ENCODE measurements at places on chromosomes 16 and 17.

- peak overlapping the region; percentile 5 for H3K4me3 ChIP-seq
- no peak for DNase-seq
- H3K27ac ChIP-seq, result no peak overlapping the region
- H3K36me3 ChIP-seq, result peaks cover 16% of the 10 kb centered on the region
Measured at GRCh38 chr16:8957063-8957397, 6.7 kb downstream of the USP7 start.

DNA sequence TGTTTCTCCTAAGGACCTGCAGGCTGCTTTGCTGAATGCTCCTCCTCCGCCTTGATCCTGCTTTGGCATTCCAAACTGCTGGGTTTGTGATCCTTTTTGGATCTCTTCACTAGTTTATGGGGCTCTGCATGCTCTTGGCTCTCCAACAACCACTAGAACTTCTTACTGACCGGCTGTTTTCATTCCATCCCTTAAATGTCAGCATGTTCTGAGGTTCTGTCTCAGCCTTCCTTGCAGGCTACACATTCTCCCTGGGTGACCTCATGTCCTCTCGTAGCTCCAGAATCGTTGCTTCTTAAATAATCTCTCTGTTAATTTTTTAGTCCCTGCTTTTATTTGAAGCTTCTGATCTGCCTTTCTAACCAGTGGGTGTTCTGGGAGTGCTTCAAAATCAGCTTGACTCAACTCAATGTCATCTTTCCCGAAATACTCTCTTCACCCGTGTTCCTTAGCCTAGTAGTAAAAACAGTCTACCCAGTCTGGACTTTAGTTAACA is 119.0 kb upstream of the HS3ST2 start:
- H3K4me3 ChIP-seq, result no peak overlapping the region
- DNase-seq, result no peak
- H3K4me1 ChIP-seq, result no peaks in the 10 kb centered on the region

- H3K27me3 ChIP-seq, result peaks cover 14% of the 10 kb centered on the region
- H3K27ac ChIP-seq, result no peak overlapping the region
- no peak for DNase-seq
- H3K4me3 ChIP-seq, result no peak overlapping the region
- H3K36me3 ChIP-seq, result no peaks in the 10 kb centered on the region
Measured at GRCh38 chr17:34249061-34249460, 6.0 kb upstream of the CCL2 start.

GRCh38 chr17:62876673-62877405 is 68.7 kb upstream of the MARCHF10 start:
- peaks cover 16% of the 10 kb centered on the region for H3K27me3 ChIP-seq
- no peak overlapping the region for H3K4me3 ChIP-seq
- no peaks in the 10 kb centered on the region for H3K4me1 ChIP-seq

DNA sequence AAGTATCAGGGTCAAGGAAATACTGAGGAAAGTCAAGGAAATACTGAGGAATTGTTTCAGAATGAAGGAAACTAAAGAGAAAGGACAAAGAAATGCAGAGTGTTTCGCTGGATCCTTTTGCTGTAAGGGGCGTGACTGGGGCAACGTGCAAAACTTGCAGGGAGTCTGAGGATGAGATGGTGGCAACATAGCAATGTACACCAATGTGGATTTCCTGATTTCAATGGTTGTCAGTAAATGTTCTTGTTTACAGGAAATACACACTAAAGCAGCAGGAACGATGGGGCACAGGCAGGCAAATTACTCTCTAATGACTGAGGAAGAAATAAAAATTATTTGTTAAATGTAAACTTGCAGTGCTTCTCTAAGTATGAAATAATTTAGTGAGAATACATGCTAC is 34.4 kb downstream of the ZZEF1 start:
- H3K4me3 ChIP-seq, result no peak overlapping the region
- peaks cover 54% of the 10 kb centered on the region for H3K36me3 ChIP-seq
- peak overlapping the region; percentile 50 for H3K27ac ChIP-seq
- H3K27me3 ChIP-seq, result no peaks in the 10 kb centered on the region
- no peak for DNase-seq
- H3K4me1 ChIP-seq, result peaks cover 20% of the 10 kb centered on the region

DNA sequence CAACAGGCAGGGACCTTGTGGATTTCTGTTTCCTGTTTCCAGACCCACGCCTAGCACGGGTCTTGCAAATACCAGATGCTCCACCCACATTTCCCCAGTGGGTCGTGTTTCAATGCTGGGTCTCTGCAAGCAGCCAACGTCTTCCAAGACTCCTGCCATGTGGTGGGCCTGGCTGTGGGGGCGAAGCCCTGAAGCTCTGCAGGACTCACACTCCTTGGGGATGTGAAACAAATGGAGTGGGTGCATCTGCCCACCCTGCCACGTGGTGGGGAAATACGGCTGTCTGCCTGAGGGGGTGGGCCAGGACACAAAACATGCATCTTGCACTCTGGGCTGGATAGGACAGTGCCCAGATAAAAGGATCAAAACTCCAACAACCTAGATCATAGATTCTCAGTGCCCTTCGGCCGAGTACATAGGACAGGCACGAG is 32.6 kb downstream of the FA2H start:
- no peaks in the 10 kb centered on the region for H3K36me3 ChIP-seq
- H3K27ac ChIP-seq, result no peak overlapping the region
- H3K27me3 ChIP-seq, result no peaks in the 10 kb centered on the region
- H3K4me1 ChIP-seq, result no peaks in the 10 kb centered on the region
- no peak for DNase-seq

DNA sequence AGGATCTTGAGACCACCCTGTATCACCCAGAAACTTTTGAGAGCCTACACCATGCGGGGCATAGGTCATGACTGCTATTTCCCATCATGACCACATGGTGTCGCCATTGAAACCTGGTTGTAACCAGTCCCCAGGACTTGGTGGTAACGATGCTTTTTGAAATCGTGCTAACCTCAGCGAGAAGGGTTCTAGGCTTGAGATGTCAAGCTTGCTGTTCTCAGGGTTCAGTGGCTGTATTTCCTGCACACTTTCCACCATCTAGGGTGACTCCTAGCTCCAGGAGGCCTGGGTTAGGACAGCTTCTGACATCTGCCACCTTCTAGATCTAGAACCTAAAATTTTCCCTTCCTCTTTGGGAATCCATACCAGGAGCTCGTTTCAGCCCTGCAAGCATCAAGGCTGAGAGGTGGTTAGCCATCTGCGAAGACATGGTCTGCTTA is 13.0 kb upstream of the SPNS3 start:
- no peak overlapping the region for H3K4me3 ChIP-seq
- no peaks in the 10 kb centered on the region for H3K36me3 ChIP-seq
- DNase-seq, result peak; percentile 82

DNA sequence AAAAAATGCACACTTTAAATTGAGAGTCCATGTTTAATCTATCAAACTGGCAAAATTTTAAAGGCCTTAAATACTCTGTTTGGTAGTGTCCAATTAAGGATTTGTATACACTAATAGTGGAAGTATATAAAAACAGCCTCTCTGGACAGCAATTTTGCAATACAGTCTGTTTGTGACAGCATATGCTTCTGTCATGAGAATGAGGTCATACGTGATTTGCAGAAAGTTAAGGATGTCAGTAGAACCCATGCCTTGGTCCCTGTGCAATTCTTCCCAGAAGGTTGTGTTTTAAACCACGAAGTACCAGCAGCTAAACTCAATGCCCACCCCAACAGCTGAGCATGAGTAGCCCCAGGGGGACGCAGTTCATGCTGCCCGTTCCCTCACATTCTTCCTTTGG is 78.4 kb downstream of the AIPL1 start:
- H3K36me3 ChIP-seq, result no peaks in the 10 kb centered on the region
- no peak overlapping the region for H3K4me3 ChIP-seq
- H3K27ac ChIP-seq, result no peak overlapping the region
- H3K27me3 ChIP-seq, result peaks cover 22% of the 10 kb centered on the region
- no peak for DNase-seq
- peaks cover 3% of the 10 kb centered on the region for H3K4me1 ChIP-seq

- H3K27me3 ChIP-seq, result peaks cover 5% of the 10 kb centered on the region
- H3K27ac ChIP-seq, result no peak overlapping the region
Measured at GRCh38 chr16:77856438-77857160, 68.2 kb downstream of the VAT1L start.

DNA sequence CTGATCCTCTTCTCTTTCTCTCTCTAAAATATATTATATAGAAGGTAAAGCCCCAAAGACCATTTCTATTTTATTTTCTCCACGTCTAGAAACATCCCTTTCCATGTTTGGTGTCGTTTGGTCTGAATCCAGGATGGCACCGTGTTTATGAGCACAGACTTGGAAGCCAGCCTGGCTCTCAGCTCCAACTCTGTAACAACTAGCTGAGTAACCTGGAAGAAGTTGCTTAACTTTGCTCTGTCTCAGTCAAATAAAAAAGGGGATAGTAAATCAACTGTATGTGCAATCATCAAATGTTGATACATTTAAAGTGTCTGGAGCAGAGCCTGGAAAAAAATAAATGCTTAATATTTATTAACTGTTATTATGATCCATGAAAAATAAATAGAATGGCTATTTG is 249.8 kb upstream of the MAF start:
- no peak for DNase-seq
- no peaks in the 10 kb centered on the region for H3K4me1 ChIP-seq
- no peaks in the 10 kb centered on the region for H3K27me3 ChIP-seq
- H3K36me3 ChIP-seq, result no peaks in the 10 kb centered on the region
- no peak overlapping the region for H3K27ac ChIP-seq

DNA sequence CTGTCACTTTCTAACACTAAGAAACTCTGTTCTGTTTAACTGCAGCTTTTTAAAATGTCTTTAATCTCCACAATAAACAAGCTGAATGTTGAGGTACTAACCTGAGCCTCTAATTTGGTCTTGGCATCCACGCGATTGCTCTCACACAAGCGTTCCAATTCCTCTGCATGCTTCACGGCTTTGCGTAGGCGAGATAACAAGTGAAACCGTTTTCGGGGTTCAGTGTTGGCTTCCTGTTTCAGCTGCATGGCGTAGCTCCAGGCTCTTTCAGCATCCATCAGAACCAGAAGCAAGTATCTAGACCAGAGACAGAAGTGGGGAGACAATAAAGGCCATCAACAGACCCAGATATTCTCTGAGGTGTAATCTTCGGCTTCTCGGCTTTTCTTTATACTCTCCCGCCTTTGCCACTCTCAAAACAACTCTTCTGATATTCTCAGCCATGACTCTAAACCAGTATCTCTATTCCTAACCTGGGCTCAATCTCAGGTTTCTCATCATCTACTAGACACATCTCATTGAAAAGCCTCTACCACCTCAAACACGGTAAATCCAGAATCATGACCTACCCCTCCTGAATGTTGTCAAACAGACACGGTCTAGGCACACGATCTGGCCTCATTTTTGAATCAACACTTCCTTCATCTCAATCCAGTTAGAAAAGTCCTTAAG is 8.3 kb downstream of the SRP68 start:
- peaks cover 9% of the 10 kb centered on the region for H3K4me1 ChIP-seq
- H3K27me3 ChIP-seq, result no peaks in the 10 kb centered on the region
- H3K27ac ChIP-seq, result peak overlapping the region; percentile 26
- H3K36me3 ChIP-seq, result peaks cover 59% of the 10 kb centered on the region

DNA sequence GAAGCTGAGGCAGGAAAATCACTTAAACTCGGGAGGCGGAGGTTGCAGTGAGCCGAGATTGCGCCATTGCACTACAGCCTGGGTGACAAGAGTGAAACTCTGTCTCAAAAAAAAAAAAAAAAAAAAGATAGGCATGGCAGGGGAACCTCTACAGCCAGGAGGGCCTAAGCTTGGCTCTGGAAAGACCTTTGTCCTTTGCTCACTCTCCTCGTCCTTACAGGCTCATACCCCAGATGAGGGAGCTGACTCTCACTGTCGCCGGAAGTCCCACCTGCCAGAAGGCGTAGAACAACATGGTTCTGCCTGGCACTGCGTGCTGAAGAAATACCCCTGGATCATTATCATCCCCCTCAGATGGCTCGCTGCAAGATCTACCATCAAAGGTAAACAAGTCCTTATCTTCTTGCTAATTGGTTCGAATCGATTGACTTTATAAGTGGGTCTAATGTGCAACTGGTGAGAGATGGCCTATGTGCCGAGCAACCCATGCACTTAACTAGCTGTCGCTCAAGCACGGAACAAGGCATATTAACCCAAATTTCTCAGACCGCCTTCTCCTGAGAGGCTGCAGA is 29.7 kb downstream of the RTN4RL1 start:
- H3K27me3 ChIP-seq, result peaks cover 37% of the 10 kb centered on the region
- H3K4me1 ChIP-seq, result peaks cover 3% of the 10 kb centered on the region
- H3K4me3 ChIP-seq, result no peak overlapping the region
- H3K36me3 ChIP-seq, result no peaks in the 10 kb centered on the region
- DNase-seq, result no peak
- no peak overlapping the region for H3K27ac ChIP-seq

DNA sequence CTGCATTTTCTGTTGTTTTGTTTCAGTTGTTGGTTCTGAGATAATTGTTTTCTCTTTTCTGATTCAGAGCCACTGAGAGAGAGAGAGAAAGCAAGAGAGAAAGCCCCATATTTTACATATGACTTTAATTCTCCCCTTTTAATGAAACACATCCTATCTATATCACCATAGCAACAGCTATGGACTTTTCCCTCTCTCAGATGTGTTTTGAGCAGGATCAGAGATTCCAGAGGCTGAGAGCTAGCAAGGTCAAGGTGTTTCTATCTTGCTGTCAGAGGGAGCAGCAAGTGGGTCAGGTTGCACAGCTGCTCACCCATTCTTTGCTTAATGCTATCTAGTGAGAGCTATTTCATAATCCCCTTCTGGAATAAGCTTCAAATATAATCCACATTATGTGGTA is 415.9 kb downstream of the CA10 start:
- H3K4me3 ChIP-seq, result no peak overlapping the region
- H3K27me3 ChIP-seq, result peaks cover 2% of the 10 kb centered on the region
- no peak overlapping the region for H3K27ac ChIP-seq
- H3K36me3 ChIP-seq, result no peaks in the 10 kb centered on the region

DNA sequence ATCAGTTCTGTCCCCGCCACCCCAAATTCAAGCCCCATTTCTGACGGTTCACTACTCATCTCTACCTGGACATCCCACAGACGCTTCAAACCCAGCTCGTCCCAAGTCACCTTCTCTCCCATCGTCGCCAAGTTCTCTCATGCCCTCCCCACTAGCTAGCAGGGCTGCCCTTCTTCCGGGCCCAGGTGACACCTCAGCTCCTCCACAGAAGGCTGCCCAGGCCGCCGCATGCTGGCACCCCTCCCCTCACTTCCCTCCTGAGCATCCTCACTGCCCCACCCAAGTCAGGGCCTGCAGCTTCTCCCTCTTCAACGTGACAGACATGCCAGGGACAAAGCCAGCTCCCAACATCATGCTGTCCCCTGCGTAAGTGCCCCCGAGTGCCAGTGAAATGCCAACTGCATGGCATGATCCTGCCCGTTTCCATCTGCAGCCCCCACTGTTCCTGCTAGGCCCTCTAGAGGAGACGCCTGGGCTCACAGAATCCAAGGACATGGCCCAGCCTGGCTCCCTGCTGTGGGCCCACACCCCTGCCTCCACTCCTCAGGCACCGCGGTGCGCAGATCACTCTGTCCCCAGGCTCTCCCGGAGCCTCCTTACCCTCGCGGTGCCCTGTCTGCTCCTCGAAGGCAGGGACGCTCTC is 5.9 kb downstream of the CYB561 start:
- no peak for DNase-seq
- H3K27me3 ChIP-seq, result peaks cover 13% of the 10 kb centered on the region
- peaks cover 31% of the 10 kb centered on the region for H3K4me1 ChIP-seq

- H3K4me1 ChIP-seq, result peaks cover 45% of the 10 kb centered on the region
- no peaks in the 10 kb centered on the region for H3K27me3 ChIP-seq
- peak overlapping the region; percentile 78 for H3K27ac ChIP-seq
- H3K4me3 ChIP-seq, result peak overlapping the region; percentile 91
- peaks cover 6% of the 10 kb centered on the region for H3K36me3 ChIP-seq
Measured at GRCh38 chr16:56423584-56424403, 1.6 kb downstream of the AMFR start.

- H3K36me3 ChIP-seq, result peaks cover 89% of the 10 kb centered on the region
- H3K27me3 ChIP-seq, result no peaks in the 10 kb centered on the region
- no peak overlapping the region for H3K27ac ChIP-seq
- DNase-seq, result no peak
- no peak overlapping the region for H3K4me3 ChIP-seq
Measured at GRCh38 chr16:16118337-16118736, 105.0 kb downstream of the ABCC6 start.

All from activated CD8-positive, alpha-beta T cell treated with anti-CD3 and anti-CD28 coated beads, Interleukin-2, amount 10 ng/mL, durations not matched to agents 7 days and 5 days (primary cell).